ENCODE measurements at places on chromosomes 2 and 18.

DNA sequence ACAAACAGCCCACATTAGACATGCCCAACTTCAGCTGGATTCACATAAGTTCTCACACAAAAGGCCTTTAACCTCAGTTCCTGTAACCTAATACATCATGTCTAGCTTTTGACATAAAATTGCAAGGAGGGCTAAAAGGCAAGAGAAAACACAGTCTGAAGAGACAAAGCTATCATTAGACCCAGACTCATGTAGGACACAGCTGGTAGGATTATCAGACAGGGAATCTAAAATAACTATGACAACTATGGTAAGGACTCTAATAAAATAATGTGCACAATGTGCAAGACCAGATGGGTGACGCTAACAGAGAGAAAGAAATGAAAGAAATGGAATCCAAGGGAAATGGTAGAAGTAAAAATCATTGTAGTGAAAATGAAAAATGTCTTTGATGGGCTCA lies 643.2 kb upstream of the RAB6C start:
- no peak for DNase-seq

DNA sequence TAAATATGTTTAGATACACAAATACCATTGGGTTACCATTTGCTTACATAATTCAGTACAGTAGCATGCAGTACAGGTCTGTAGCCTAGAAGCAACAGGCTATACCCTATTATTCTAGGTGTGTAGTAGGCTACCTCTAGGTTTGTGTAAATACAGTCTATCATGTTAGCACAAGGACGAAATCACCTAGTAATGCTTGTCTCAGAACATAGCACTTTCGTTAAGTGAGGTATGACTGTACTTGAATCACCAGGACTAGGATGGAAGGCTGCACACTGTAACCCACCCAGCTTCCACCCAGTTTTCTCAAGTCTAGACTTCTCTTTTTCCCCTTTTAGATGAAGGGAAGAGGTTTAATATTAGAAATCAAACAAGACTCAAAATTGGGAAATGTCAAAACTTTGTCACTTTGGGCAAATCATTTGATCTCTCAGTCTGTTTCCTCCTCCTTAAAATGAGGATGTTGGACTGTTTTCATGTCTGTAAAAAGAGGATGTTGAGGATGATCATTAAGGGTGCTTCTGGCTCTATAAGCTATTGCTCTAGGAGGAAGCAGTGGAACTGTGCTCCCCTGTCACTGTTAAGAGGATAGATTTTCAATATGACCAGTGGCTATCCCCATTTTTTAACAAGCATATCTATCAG lies 3.7 kb upstream of the SOCS6 start:
- no peak for DNase-seq

DNA sequence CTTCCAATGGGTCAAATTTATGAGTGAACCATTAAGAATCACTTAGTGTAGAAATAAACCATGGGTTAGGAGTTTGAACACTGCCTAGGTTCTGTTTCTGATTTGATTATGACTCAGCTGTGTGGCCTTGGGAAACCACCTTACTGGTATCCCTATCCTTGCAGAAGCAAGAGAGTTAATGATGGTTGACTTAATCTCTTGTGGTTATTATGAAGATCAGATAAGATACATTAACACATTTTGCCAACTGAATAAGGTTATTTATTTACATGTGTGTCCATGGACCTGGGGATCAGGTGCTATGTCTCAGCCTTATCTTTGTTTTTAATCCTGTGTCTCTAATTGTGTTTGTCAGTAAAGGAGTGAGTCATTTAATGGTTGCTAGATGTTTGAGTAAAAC lies 5.4 kb upstream of the KCNJ13 start:
- peak; percentile 31 for DNase-seq

- no peak for DNase-seq
Observed at GRCh38 chr2:127681288-127681804, 6.0 kb upstream of the LIMS2 start.

DNA sequence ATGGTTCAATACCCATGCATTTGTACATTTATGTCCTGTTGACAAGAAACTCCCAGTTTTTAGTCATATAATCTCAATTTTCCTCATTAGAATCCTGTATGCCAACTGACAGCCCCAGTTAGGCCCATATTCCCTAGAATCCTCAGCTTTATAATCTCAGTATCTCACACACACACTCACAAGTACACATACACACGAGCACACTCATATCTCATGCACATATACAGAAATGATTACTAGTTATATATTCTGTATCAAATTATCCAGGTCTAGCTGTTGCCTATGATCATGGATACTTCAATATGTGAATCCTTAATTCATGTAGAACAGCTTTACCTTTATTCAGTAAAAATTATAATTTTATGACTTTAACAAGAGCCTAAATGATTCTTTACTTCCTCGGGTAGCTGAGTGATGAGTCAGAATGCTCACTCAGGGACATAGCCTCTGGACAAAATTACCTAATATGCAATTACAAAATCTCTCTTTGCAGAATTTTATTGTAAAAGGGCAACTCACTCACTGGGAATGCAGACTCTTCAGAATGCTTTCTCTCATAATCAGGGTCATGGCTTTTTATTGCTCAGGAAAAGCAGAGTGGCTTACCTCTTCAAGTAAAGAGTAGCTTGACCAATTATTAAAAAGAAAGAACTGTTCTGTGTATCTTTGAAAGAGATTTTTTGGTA lies 193.6 kb upstream of the PIK3C3 start:
- DNase-seq = no peak

DNA sequence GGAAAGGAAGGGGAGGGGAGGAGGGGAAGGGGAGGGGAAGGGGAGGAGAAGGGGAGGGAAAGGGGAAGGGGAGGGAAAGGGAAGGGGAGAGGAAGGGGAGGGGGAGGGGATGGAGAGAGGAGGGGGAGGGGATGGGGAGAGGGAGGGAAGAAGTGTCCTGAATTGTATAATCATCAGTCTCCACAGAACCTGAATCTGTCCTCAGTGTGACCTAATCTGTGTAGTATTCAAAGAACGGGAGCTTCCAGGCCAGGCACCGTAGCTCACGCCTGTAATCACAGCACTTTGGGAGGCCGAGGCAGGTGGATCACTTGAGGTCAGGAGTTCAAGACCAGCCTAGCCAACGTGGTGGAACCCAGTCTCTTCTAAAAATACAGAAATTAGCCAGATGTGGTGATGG lies 41.1 kb upstream of the CCDC150 start:
- DNase-seq = no peak

DNA sequence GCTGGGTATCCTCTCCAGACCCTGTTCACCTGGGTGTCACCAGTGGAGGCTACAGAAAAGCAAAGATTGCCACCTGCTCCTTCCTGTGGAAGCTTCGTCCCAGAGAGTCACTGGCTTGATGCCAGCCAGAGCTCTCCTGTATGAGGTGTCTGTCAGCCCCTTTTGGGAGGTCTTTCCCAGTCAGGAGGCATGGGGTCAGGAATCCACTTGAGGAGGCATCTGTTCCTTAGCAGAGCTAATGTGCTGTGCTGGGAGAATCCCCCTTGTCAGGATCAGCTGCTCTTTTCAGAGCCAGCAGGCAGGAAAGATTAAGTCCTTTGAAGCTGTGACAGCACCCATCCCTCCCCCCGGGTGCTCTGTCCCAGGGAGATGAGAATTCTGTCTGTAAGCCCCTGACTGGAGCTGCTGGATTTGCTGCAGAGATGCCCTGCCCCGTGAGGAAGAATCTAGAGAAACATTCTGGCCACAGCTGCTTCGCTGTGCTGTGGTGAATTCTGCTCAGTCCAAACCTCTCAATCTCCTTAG lies 121.8 kb downstream of the GPR39 start:
- no peak for DNase-seq

DNA sequence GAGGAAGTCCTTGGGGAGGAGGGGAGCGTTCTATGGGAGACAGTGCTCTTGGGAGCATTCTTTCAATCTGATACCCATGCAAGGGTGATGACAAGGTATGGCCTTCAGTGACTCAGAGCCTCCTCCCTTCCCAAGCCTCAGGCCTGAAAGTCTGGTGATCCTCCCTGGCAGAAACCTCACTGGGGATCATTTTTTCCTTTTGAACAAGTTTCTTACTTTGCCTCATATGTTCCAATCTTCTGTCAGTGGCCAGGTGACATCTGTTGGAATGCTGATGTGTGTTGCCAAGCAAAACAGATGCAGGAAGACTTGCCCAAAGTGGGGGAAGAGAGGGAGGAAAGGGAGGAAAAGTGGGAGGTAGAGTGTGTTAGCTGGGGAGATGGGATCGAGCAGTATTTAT lies 224.8 kb downstream of the NEDD4L start:
- no peak for DNase-seq

DNA sequence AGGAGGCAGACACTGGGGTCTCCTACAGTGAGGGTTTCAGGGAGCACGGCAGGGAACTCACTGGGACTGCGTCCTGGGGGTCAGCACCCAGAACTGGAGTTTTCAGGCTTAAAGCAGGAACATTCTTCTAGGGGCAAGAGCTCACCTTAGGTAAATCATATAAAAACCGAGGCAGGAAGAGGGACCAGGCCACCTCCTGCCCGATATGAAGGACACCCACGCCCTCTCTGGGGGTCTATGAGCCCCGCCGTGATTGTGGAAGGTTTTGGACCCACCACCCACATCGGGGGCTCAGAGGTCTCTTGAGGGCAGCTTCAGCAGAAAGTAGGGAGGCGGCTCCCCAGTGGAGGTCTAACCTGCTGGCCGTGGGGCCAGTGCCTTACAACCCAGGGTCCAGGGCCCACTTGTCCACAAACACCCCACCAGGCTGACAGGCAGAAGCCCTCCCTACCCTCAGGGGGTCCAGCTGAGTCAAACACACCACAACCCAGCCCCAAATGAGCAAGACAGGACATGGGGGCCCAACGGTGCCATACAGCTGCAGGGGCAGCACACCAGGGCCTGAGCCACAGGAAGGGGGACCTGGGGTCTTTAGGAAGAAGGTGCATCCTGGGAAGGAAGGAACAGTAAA lies 25.3 kb downstream of the CROCC2 start:
- no peak for DNase-seq

GRCh38 chr2:112626604-112627059 lies 19.1 kb upstream of the SLC20A1 start:
- peak; percentile 66 for DNase-seq

- no peak for DNase-seq
Observed at GRCh38 chr18:6509417-6509816, 94.7 kb upstream of the L3MBTL4 start.

DNA sequence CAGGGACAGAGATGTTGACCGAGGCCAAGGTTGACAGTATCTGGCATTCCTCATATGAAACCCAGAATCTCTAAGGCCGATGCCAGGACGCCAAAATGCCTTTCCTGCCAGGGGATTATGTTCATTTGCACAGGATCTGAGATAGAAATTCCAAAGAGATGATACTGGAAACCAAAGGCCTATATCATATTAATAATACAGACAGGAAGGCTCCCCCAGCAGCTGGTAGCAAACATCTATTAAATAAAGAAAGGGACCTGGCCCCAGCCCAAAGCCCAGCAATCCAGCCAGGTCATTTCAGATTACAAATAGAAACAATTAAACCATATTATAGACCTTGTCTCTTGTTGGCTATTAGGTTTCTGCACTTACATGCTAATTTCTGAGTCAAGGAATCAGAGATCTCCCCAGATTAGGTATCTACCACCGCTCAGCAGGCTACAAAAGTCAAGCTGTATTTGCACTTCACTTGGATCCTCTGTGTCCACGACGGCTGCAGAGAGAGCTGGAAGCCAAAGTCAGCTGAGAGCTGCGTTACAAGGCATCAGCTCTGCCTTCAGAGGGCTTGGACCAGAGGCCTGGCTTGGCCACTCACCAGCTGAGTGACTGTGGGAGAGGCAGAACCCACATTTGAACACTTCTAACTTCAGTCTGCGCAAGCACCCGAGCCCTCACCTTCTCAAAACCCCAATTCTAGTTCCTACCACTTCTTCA lies 269.3 kb upstream of the SIX2 start:
- no peak for DNase-seq

GRCh38 chr2:30412047-30412683 lies 34.9 kb upstream of the LCLAT1 start:
- DNase-seq = no peak

DNA sequence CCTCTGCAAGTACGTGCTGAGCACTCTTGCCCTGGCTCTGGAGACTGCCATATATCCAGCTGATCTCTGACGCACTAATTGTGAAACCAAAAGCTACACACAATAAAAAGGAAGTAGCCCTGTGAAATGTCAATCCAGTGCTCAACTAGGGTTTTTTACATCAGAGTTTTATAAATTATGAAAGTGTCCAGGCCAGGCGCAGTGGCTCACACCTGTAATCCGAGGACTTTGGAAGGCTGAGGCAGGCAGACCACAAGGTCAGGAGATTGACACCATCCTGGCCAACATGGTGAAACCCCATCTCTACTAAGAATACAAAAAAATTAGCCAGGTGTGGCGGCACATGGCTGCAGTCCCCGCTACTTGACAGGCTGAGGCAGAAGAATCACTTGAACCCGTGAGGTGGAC lies 24.5 kb upstream of the PEX13 start:
- peak; percentile 5 for DNase-seq

GRCh38 chr2:116095636-116096035 lies 1653.2 kb downstream of the DPP10 start:
- no peak for DNase-seq

- no peak for DNase-seq
Observed at GRCh38 chr2:240404174-240404852, 31.1 kb upstream of the GPC1 start.

- no peak for DNase-seq
Observed at GRCh38 chr2:165889158-165889557, 64.4 kb downstream of the TTC21B start.

DNA sequence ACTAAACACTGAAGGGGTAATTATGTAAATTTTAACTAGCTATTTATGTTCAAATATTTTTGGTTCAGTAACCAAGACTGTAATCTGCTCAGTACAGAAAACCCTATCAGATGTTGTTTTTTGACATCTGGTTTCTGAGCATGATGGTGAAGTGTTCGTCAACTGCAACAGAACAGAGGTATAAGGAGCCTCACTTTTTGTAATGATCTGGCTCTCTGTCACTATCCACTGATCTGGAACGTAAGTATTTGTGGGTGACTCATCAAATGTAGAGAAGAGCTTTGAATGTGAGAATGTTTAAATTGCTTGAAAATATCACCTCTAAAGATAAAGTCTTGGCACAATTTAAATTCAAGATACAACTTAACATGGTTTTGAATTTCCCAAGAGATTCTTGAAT lies 213.6 kb upstream of the FAM98A start:
- no peak for DNase-seq

GRCh38 chr2:231992888-231993287 lies 31.4 kb downstream of the DIS3L2 start:
- DNase-seq = no peak

GRCh38 chr2:219402665-219403515 lies 15.2 kb upstream of the DNPEP start:
- peak; percentile 61 for DNase-seq

DNA sequence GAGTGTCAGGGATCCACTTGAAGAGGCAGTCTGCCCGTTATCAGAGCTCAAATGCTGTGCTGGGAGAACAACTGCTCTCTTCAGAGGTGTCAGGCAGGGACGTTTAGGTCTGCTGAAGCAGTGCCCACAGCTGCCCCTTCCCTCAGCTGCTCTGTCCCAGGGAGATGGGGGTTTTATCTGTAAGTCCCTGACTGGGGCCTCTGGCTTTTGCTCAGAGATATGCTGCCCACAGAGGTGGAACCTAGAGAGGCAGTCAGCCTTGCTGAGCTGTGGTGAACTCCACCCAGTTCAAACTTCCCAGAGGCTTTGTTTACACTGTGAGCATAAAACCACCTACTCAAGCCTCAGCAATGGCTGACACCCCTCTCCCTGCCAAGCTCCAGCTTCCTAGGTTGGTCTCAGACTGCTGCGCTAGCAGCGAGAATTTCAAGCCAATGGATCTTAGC lies 38.1 kb downstream of the PLEK start:
- no peak for DNase-seq

- no peak for DNase-seq
Observed at GRCh38 chr2:191051177-191051576, 37.2 kb upstream of the STAT1 start.

GRCh38 chr2:134869946-134870736 lies 31.7 kb downstream of the ACMSD start:
- DNase-seq = no peak

Measured in activated naive CD4-positive, alpha-beta T cell treated with Interleukin-2 at 50 U/mL for 16 hours (primary cell).